ENCODE measurements at places on chromosomes 3 and 15. TPM values are rescaled to one million over a fixed set of nuclear protein-coding genes. Genes with fewer than 3 reads are reported as not detected.

- peak; percentile 70 for DNase-seq
These were observed 21.6 kb upstream of the PAK6 start for GRCh38 chr15:40217166-40217824.

- DNase-seq = peak; percentile 43
These were observed 1.4 kb downstream of the ETV5 start for GRCh38 chr3:186107215-186108105.

- DNase-seq = no peak
These were observed 102.6 kb upstream of the ABI3BP start for GRCh38 chr3:101095693-101096430.

GRCh38 chr3:27716309-27716708 lies 5.8 kb downstream of the EOMES start:
- DNase-seq = no peak

GRCh38 chr3:175778994-175779393 lies 919.9 kb downstream of the NAALADL2 start:
- no peak for DNase-seq

GRCh38 chr3:11273891-11274291 lies 1.7 kb downstream of the ATG7 start:
- DNase-seq = no peak

GRCh38 chr3:189262746-189263145 lies 91.0 kb downstream of the TPRG1 start:
- no peak for DNase-seq

- no peak for DNase-seq
These were observed 569.0 kb downstream of the TUSC7 start for GRCh38 chr3:117278424-117279190.

DNA sequence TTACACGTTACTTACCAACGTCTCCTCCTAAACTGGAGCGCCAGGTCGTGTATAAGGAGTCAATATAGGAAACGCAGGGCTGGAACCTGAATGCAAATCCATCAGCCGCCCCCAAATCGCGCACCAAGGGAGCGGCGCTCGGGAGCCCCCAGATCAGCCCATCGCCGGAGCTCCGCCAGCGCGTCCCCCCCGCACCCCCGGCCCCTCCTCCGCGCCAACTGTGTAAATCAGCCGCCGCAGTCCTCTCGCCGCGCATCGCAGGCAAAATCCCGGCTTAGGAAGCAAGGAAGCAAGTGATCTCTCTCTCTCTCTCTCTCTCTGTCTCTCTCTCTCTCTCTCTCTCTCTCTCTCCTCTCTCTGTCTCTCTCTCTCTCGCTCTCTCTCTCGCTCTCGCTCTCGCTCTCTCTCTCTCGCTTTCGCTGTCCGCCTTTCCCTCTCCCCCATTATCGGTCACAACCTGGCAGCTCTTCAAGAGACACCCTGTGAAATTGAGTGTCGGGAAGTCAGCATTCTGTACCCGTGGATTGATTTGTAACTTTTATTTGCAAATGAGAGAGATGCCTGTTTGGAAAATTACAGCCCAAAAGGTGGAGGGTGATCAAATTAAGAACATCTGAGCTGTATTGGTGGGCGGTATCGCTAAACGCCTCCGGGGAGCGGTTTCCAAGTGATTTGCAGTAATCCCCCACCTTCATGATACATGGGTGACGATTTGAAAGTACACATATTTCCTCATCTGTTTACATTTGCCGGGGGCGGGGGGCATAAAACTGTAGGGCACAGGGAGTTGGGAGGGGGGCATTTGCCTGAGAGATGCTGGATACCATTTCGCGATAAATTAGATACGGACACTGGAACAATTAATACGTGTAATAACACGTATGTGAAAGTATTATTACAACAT lies 645 bp upstream of the SLITRK3 start:
- DNase-seq = no peak

DNA sequence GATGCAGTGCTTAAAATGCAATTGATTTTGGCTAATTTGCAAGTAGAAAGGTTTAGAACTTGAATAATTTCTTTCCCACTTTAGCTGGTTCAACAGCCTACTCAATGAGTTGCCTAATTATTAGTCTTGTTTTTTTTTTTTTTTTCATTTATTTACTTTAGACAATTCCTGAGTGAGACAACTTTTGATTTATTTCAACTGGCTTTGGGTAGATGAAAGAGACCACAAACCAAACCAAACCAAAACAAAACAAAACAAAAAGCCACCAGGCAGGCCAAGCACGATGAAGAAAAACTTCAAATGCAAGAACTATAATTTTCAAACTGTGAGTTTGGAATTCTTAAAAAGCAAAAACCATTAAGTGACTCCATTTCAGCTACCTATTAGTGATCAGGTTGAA lies 469.9 kb downstream of the GBE1 start:
- DNase-seq = no peak

- DNase-seq = no peak
These were observed 18.7 kb downstream of the CTSH start for GRCh38 chr15:78925956-78926743.

Gene CD80
- total RNA-seq = 6.2 TPM

Gene ADGRG7
- 0.14 TPM for total RNA-seq

Gene PLSCR5
- total RNA-seq = not detected

Gene SUCNR1
- 1.1 TPM for total RNA-seq

Gene SH3GL3
- 3.3 TPM for total RNA-seq

Data from thymus (tissue), 14 donors.